Activated naive CD4-positive, alpha-beta T cell treated with Interleukin-2 at 50 U/mL for 16 hours (primary cell): ENCODE measurements at places on chromosomes 1 and 21.

DNA sequence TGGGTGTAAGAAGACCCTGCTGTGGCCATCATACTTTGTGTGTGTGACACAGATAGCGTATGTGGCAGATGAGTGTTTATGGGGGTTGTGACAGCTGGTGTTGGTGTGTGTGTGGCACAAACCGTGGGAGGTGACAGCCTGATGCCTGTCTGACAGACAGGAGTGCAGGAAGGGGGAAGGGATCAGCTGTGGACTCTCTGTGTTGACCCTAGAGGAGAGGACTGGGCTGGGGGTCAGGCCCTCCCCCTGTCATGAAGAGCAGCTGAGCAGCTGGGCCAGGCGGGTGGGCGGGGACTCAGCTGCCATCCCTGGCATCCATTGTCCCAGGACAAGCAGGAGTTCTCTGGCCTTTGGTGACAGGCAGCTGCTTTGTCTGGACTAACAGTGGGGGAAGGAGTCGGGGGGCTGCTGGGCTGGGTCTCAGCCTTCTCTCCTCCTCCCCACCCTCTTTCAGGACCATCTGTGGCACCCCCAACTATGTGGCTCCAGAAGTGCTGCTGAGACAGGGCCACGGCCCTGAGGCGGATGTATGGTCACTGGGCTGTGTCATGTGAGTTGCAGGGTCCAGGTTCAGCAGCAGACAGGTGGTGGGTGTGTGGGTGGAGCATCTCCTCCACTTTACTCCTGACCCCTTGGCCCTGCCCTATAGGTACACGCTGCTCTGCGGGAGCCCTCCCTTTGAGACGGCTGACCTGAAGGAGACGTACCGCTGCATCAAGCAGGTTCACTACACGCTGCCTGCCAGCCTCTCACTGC lies 2.3 kb downstream of the PLK3 start:
- peak; percentile 43 for DNase-seq

GRCh38 chr1:84133479-84133878 lies 10.6 kb upstream of the PRKACB start:
- DNase-seq: no peak

DNA sequence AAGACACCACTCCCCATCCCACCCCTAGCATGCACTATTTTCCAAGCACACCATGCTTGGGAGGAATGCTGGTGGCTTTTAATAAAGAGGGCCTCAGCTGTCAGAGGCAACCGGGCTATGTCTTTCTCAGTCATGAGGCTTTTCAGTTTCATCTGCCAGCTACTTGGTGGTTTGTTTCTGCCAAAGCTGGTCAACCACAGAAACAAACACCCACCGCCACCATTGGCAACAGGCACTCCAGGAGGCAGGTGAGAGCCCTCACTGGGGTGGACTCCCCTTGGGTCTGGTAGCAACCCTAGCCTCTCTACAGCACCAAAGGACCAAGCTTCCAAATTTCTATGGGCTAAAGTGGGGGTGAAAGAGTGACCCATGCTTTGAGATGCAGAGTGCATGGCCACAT lies 54.3 kb upstream of the CD1D start:
- no peak for DNase-seq

GRCh38 chr1:98176414-98176813 lies 255.6 kb upstream of the DPYD start:
- no peak for DNase-seq

- DNase-seq: no peak
Observed at GRCh38 chr1:241217516-241217915, 139.5 kb downstream of the RGS7 start.

- DNase-seq: peak; percentile 55
Observed at GRCh38 chr1:101284021-101284420, 47.2 kb downstream of the S1PR1 start.

GRCh38 chr1:209780268-209780667 lies 4.1 kb downstream of the C1orf74 start:
- no peak for DNase-seq

GRCh38 chr1:86471291-86471690 lies 2.6 kb downstream of the CLCA1 start:
- no peak for DNase-seq

DNA sequence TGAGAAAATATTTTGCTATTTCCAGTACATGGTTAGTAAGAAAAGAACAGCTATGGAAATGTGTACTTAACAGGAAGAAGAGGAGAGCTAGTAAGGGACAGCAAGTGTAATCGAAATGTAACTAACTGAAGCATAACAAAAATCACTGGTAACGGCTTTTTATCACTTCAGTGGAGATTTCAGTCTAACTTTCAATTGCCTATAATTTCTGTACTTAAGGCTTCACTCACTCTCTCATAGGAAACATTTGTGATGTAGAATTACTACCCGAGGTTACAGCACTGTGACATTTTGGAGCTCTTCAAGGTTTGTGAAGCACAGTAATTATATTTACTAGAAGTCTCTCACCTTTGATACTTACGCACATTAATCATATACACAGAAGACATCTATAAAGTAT lies 1119.1 kb downstream of the AMY1C start:
- DNase-seq: no peak

GRCh38 chr1:54312796-54313316 lies 93.3 kb downstream of the SSBP3 start:
- no peak for DNase-seq

- no peak for DNase-seq
Observed at GRCh38 chr1:237179503-237179902, 137.5 kb downstream of the RYR2 start.

- DNase-seq: peak; percentile 9
Observed at GRCh38 chr1:10170239-10170574, 40.2 kb upstream of the KIF1B start.

DNA sequence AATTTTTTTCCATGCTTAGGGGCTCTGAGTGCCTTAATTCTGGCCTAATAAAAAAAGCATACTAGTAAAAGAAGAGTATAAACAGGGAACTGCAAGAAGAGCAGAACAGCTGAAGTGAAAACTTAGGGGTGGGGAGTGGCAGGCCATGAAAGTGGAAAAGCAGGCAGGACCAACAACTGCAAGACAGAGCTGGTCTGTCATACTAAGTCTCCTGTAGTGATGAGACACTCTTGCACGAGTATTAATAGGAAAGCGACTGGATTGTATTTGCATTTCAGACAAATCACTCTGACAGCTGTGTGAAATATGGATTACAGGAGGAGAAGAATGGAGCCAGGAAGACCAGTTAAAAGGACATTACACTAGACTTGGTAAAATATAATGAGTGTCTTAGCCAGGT lies 449.9 kb downstream of the NUF2 start:
- DNase-seq: no peak

- no peak for DNase-seq
Observed at GRCh38 chr1:3073489-3074296, 4.7 kb downstream of the PRDM16 start.

GRCh38 chr1:191818198-191818597 lies 340.1 kb upstream of the RGS18 start:
- DNase-seq: no peak
